Brain pericyte (primary cell): ENCODE measurements at places on chromosomes 4 and X.

GRCh38 chr4:18961266-18961665, 939.7 kb upstream of the LCORL start:
- DNase-seq: no peak

DNA sequence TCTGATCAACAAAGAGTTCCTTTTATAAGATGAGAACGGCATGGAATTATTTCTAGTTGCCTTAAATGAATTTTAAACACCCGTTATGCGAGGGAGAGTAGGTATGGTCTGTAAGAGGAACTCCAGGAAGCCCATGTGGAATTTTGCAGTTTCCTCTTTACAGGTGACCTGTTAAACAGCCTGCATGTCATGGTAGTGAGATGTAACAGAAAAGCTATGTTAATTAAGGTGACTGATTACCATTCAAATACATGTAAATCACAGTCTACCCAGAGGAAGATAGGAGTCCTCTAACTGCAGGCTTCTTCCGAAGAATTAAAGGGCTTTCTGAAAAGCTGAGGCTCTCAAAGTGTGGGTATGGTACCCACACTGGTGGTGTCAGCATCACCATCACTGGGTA, 163.6 kb downstream of the CBR4 start:
- DNase-seq: no peak

DNA sequence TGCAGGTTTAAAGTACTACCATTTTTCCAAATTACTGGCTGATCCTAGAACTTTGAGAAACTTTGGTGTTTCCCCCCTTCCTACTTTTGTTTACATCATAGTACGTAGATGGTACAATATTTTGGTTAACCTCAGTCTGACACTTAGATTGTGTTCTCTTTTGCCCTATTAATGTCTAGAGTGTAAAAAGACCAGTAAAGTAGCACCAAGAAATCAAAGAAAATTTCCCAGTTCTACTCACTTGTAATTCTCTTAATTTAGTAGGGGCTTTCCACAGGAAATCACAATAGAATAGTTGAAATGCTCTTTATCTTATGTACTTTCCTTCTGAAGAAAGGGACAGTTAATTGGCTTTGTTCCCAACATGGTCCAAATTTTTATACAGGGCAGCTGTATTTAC, 51.6 kb downstream of the NFKB1 start:
- DNase-seq: no peak

GRCh38 chr4:26964512-26964911, 103.9 kb downstream of the STIM2 start:
- no peak for DNase-seq

DNA sequence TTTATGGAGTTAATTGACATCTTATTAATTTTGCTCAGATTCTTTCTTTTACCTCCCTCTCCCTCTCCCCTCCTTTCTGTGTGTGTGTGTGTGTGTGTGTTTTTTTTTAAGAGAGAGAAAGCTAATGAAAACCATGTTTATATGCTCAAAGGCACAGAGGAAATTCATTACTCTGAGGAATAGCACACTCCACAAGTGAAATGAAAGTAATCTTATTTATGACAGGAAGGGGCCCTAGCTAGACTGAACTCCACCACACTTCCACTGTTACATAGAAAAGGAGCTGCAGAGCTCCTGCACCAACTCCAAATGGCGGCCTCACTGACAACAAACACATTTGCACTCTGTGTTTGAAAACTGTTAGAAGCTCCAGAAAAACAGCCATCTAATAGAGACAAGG, 150.6 kb downstream of the RASL11B start:
- no peak for DNase-seq

GRCh38 chr4:150943126-150943525, 72.0 kb downstream of the LRBA start:
- no peak for DNase-seq

DNA sequence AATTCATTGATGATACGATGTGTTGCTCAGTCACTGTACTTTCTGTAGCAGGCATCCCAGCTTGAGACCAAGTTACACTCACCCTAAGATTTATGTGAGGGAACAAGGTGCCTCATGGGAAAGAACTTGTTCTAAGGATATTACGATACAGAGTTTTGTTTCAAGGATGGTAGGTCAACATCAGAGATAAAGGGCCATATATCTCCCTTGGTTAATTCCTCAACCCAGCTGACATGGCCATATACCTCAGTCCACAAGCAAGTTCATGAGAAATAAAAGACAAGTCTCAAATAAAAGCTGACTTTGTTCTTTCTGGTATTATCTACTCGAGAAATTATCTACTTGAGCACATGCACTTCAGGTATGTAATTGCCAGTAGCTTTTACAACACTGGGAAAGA, 1535.9 kb upstream of the IGFBP7 start:
- no peak for DNase-seq

- no peak for DNase-seq
Measured at GRCh38 chr4:113436360-113436759, 325.2 kb downstream of the CAMK2D start.

- no peak for DNase-seq
Measured at GRCh38 chr4:1359976-1360375, 13.0 kb downstream of the UVSSA start.

GRCh38 chr4:47915378-47915777, 995 bp upstream of the NFXL1 start:
- no peak for DNase-seq

DNA sequence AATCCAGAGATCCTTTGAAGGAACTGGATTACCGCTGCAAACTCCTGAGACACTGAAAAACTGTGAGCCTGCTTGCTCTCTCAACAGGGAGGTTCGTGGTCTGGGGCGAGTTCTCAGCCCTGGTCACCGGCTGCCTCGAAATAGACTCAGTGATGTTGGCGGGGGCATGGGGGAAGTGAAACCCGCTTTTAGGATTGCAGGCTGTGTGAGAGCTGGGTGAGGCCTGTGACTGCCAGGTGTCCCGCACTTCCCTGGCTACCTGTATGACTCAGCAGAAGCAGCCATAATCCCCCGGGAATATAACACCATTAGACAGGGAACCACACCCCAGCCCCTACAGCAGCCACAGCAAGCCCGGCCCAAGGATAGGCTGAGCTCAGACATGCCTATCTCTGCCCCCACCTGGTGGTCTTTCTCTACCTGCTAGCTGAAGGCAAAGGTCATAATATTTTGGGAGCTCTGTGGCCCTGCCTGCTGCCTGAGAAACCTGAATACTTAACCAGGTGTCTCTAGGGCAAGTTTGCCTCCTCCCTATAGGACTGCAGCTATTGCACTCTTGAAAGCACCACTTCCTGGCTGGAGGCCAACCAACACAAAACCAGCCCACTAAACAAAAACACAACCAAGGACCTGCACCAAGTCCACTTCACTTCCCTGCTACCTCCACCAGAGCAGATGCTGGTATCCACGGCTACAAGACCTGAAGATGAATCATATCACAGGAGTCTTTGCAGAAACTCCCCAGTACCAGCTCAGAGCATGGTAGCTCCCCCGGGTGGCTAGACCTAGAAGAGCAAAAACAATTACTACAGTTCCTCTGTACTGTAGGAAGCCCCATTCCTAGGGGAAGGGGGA, 202.0 kb downstream of the RRAGB start:
- DNase-seq: no peak

DNA sequence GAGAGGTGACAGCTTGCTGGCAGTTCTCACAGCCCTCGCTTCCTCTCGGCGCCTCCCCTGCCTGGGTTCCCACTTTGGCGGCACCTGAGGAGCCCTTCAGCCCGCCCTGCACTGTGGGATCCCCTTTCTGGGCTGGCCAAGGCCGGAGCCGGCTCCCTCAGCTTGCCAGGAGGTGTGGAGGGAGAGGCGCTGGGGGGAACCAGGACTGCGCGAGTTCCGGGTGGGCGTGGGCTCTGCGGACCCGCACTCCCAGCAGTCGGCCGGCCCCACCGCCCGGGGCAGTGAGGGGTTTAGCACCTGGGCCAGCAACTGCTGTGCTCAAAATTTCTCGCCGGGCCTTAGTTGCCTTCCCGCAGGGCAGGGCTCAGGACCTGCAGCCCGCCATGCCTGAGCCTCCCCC, 47.0 kb upstream of the PTPN13 start:
- DNase-seq: no peak

GRCh38 chr4:20487852-20488251, 212.4 kb upstream of the PACRGL start:
- no peak for DNase-seq

DNA sequence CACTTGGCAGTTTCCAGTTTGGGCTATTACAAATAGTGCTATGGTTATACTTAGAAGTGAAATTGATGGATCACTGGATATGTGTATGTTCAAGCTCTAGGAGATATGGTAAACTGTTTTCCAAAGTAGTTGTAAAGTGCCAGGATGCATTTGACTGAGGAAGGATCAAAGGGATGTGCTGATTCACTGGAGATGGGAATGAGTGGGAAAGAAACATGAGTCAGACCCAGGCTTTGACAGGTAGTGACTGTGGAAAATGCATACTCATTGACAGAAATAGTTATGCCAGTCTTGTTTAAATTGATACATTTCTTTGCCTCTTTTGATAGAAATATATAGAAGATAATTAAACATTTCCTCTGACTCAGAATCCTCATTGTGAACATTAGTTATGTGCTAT, 77.9 kb downstream of the CEP135 start:
- no peak for DNase-seq

GRCh38 chr4:186845137-186845842, 121.6 kb upstream of the FAT1 start:
- no peak for DNase-seq
